ENCODE measurements at places on chromosomes 7 and 10.

DNA sequence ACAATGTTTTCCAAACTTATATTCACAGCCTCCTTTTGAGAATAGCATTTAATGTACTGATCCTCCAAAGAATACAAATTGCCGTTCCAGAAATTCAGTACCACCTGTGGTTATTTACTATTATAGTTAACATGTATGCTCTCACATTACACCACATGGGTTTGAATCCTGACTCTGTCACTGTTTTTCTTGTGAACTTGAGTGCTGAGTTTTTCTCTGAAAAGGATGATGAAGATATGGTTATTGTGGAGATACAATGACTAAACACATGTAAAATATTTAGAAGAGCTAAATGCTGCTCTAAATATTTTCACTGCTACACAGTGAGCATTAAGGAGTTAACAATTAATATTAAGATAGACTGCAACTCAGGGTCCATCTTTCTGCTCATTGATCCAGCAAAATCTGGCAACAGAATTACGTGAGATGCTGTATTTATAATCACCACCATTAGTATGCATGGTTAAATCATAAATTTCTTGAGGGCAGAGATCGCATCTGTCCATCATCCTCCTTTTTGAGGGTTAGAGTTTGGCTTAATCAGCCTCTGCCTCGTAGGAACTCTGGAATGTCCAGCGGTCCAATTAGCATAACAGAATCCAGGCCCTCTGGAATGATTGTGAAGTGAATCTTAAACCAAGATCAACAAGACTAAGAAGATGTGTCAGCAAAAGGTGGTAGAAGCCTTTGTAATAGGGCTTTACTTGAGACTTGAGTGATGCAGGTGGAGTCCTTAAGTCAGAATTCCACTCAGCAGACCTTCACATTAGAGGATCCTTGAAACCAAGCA, 152.8 kb downstream of the MACC1 start:
- no peak for DNase-seq

DNA sequence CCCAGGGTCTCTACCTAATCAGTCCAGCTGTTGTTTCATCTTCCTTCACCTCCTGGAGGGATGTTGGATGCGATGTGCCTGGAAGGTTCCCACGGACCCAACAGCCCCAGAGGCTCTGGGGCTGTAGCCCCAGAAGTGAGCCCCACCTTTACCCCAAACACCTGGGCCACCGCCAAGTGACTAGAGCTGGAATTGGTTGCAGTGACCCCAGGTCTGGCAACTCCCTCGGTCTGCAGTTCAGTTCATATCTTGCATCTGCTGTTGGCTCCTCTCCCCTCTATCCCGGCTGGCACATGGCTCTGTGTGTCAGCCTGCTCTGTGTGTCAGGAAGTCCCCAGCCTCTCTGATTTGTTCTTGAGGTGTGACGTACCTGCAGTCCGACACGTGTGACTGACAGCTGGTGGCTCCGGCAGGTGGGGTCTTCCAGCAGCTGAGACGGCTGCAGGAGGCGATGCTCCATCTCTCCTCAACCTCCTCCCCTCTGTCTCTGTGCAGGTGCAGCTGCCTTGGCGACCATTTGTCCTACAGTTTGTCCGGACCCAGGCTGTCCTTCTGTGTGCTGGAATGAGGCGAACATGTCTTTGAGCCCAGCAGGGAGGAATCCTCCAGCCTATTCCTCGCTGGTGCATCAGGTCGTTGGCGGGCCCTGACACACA, 38.6 kb downstream of the ELFN1 start:
- no peak for DNase-seq

GRCh38 chr10:64571056-64571455, 1049.9 kb downstream of the REEP3 start:
- no peak for DNase-seq

DNA sequence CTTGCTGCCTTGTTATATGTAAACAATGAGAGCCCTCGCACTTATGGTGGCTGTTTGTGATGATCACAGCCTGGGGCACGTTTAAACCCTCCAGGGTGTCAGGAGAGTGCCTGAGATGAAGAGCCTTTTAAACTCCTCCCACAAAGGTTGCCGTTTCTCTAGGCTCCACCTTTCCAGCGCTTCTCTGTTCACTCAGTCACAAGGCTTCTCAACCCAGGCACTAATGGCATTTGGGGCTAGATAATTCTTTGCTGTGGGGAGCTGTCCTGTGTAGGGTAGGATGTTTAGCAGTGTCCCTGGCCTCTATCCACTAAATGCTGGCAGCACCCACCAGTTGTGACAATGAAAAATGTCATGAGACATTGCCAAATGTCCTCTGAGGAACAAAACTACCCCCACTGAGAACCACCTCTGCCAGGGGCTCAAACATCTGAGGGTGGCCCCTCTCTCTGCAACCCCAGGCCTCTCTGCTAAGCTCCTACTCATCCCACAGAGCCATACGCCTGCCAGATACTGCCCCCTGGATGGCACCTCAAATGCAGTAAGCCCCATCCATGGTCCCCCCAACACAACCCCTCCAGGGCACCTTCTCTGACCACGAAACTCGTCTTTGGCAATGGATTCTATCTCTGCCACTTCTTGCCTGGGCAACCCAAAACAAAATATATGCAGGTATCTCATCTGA, 144.3 kb upstream of the ZMIZ1 start:
- no peak for DNase-seq

DNA sequence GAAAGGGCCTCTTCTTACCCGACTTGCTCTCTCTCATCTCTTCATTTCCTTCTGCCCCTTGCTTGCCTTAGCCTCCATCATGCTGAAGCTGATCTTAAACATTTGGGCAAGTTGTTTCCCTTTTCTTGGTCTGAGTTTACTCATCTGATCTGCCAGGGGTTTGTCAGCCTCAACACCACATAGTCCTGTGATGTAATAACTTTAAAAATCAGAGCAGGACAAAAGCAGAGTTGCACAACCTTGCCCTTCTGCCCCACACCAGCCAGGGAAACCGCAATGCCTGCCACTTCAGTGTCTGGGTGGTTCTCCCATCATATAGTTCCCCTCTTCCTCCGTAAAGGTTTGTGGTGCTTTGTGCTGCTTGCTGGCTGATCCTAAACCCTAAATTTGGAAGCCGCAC, 9.9 kb upstream of the LIPM start:
- DNase-seq = no peak

DNA sequence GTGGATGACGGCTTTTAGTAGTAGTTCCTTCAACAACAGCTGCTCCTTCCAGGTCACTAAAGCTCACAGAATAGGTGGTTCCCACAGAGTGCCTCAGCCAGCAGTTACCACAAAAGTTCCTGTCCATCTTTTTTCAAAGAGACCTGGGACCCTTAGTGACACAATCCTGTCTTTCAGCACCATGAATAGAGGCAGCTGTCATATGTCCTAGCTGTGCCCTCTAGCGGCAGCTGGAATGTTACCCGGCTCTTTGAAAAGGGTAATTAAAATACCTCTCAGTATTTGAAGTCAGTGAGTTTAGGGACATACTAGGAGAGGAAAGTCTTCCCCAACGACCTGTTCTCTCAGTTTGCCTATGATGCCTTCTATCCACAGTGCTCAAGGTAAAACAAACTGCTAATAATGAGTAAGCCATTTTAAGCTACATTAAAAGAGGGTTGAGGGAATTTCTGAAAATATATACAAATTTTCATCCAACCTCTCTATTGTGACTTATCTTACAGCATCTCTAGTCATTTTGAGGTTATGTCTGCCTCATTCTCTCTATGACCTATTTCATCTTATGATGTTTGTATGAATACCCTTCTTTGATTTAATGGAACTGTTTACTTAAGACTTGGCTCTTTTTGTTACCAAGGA, 290.8 kb downstream of the NXPH1 start:
- no peak for DNase-seq

DNA sequence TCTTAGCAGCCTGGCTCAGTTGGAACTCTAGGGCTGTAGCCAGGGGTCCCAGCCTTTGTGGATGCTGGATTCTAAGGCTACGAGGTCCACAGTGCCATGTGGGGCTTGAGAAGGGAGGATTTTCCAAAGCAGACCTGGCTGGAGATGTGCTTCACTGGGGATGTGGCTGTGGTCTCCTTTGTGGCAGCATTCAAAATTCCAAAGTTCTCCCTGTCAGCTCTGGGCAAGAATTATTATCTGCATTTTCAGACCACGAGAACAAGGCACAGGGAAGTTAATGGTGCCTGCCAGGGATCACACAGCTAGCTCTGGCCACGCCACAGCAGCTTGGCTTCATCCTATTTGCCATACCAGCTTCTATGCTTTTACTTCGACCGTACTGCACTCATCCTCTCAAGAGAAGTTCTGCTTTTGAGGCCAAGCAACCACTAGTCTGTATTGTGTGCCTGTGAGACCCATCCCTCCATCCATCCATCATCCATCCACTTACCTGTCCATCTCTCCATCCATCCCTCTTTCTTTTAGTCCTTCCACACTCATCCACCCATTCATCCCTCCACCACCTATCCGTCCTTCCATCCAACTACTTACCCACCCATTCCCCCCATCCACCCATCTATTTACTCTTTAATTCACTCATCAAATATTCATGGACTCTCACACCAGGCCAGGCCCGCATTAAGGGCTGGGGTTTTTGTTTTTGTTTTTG, 71.5 kb downstream of the ZMIZ1 start:
- no peak for DNase-seq

GRCh38 chr10:86403183-86403797, 36.7 kb upstream of the GRID1 start:
- DNase-seq = no peak

GRCh38 chr7:149547126-149547525, 49.5 kb upstream of the ZNF746 start:
- DNase-seq = no peak

DNA sequence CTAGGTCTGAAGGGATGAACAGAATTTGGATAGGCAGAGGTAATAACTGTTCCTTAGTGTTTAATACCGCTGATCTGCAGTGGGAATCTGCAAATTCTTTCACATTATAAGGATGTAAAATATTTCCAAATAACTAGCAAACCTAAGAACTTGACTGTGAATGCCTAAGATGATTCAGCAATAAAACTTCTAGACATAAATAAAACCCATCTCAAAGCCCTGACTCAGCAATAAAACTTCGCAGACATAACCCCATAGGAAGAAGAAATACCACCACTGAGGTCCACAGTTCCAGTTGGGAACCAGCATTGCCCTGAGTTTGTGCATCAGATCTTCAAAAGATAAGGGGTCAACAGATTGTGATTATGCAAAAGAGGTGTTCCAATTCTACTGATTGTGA, 354.2 kb downstream of the GFRA1 start:
- no peak for DNase-seq

- DNase-seq = no peak
Observed at GRCh38 chr10:88651101-88651551, 13.1 kb upstream of the LIPF start.

DNA sequence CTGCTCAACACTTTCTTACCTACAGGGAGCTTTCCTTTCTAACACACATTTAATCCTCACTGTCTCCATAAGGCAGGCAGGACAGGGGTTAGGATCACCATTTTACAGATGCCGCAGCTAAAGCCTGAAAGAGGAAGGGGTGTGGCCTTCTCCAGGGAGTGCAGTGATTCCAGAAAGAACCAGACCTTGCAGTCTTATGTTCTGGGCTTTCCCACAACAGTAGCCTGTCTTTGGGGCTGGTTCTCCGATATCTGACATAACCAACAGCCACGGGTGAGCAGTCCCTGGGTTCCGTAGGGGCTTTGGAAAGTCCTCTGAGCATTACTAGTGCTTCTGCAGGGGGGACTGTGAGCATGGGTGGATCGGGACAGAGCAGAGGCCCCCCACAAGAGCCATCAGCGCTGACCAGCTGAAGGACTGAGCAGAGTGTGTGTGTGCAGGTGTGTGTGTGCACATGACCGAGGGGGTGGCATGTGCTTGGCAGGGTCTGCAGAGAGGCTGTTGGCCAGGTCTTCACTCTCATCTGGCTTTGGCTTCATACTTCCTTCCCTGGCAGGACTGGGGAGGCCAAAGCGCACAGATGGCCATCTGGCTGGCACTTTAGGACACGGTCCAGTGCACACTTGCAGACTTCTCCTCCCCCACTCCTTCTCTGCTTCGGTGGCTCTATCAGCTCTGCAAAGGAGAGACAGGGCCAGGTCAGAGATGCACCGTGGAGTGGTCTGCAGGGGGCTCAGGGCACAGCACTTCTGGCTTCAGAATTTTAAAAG, 400.3 kb downstream of the RPS24 start:
- no peak for DNase-seq

- no peak for DNase-seq
Observed at GRCh38 chr10:77442699-77443189, 194.9 kb downstream of the KCNMA1 start.

- DNase-seq = no peak
Observed at GRCh38 chr10:42850931-42851330, 68.3 kb downstream of the BMS1 start.

GRCh38 chr7:100563809-100564400, 9.8 kb downstream of the SAP25 start:
- DNase-seq = no peak

- DNase-seq = no peak
Observed at GRCh38 chr10:4012848-4013247, 227.8 kb upstream of the KLF6 start.

DNA sequence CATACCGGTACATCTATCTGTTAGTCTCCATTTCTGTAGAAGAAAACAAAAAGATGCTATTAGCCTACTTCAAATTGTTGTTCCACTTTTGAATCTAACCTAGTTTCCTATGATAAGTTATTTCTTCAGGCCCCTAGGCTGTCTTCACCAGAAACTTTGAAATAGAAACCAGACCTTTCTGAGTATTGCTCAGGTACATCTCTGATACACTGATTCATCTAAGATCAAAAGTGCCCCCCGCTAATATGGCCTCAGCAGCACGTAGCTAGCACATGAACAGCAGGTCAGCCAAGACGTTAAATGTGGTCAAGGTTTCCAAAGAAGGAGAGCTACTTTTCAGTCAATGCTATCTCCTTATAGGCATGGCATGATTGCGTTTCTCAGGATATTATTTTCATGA, 23.6 kb downstream of the CTAGE6 start:
- no peak for DNase-seq

DNA sequence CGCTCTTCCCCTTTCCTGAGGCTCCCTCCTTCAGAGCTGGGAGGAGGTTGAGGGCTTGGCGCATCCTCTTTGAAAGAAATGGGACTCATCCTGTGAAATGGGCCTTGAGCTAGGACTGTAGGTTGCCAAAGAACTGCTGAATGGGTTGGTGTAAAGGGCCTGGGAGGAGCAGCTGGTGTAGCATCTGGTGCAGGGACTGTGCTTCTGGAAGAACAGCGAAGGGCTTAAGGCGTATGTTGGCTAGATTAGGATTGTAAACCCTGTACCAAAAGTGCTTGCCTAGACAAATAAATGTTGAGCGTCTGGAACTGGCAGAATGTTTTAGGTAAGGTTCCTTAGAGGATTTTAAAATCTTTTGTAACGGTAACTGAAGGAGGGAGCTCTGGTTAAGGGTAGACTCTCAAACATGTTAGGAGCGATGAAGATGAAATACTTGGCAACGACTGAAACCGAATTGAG, 563 bp downstream of the STAM start:
- no peak for DNase-seq

GRCh38 chr7:128178611-128179010, 62.5 kb upstream of the LEP start:
- DNase-seq = no peak

- DNase-seq = no peak
Observed at GRCh38 chr10:60410970-60411369, 21.3 kb upstream of the ANK3 start.
